ENCODE measurements at places on chromosomes 6 and 20.

GRCh38 chr20:51237791-51238190 lies 214.9 kb upstream of the KCNG1 start:
- DNase-seq: no peak

GRCh38 chr20:62191781-62192559 lies 9.1 kb downstream of the MTG2 start:
- DNase-seq: no peak

GRCh38 chr20:4040283-4041179 lies 25.2 kb upstream of the RNF24 start:
- peak; percentile 35 for DNase-seq

DNA sequence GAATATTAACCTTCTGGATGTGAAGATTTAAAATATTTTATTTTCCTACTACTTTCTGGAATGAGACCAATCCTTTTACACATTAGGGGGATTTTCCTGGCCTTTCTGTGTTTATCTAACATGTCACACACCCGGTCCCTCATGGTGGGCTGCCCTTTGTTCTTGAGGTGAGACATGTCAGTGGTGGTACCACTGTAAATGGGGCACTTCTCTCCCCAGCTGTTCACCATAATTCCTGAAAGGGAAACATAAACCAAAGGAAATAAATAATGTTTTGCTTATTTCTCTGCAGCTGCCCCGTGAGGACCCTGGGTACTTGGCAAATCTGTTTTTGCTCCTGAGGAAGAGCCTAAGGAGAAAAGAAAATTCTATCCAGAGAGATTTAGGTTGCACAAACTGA lies 41.1 kb downstream of the GRIK2 start:
- no peak for DNase-seq

DNA sequence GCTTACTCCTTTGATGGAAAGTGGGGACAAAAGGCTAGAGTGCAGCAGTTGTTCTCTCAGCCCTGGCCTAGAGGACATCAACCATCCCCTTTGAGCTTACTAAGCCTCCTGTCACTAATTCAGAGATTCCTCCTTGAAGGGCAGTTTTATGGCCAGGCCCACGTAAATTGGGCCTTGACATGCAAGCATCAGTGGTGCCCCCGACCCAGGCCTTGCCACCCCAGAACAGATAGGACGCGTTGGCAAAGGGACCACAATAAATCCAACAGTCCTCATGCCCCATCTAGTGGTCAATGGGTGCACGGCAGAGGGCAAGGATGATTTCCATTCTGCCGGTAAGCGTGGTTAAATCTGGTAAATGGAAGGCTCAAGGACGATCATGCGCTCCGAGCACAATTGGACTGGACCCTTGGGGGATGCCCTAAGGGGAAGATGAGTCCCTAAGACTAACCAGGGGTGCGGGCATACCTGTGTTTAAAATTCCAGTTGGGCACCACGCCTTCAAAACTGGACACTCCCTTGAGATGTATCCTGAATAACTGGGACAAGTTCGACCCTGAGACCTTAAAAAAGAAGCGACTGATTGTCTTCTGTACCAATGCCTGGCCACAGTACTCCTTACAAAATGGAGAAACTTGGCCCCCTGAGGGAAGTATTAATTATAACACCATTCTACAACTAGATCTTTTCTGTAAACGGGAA lies 32.6 kb downstream of the CEP85L start:
- peak; percentile 60 for DNase-seq

GRCh38 chr6:117327149-117328004 lies 62.0 kb downstream of the VGLL2 start:
- no peak for DNase-seq

GRCh38 chr6:27237089-27237803 lies 10.3 kb upstream of the PRSS16 start:
- no peak for DNase-seq

DNA sequence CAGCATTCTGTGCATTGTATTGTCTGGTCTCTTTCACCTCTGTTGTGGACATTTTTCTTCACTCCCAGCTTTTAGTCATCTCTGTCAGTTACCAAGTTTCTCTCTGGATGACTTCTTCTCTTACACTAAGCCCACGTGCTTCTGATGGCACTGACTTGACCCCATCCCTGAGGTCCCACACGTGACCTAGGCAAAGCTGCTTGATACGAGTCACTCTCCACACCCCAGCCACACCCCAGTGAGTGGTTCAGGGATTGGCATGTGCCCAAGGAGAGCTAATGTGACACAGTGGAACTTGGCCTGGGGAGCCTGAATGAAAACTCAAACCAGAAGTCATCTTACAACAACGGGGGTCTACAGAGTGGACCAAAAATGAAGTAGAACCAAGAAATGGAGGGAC lies 32.2 kb downstream of the HTR1E start:
- no peak for DNase-seq

GRCh38 chr6:32607263-32607987 lies 17.8 kb upstream of the HLA-DRB1 start:
- DNase-seq: no peak

DNA sequence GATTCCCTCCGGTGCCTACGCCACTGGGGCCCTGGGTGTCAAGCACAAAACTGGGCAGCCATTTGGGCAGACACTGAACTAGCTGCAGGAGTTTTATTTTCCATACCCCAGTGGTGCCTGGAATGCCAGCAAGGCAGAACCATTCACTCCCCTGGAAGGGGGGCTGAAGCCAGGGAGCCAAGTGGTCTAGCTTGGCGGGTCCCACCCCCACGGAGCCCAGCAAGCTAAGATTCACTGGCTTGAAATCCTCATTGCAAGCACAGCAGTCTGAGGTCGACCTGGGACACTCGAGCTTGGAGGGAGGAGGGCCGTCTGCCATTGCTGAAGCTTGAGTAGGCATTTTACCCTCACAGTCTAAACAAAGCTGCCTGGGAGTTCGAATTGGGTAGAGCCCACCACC lies 125.3 kb downstream of the FRK start:
- no peak for DNase-seq

DNA sequence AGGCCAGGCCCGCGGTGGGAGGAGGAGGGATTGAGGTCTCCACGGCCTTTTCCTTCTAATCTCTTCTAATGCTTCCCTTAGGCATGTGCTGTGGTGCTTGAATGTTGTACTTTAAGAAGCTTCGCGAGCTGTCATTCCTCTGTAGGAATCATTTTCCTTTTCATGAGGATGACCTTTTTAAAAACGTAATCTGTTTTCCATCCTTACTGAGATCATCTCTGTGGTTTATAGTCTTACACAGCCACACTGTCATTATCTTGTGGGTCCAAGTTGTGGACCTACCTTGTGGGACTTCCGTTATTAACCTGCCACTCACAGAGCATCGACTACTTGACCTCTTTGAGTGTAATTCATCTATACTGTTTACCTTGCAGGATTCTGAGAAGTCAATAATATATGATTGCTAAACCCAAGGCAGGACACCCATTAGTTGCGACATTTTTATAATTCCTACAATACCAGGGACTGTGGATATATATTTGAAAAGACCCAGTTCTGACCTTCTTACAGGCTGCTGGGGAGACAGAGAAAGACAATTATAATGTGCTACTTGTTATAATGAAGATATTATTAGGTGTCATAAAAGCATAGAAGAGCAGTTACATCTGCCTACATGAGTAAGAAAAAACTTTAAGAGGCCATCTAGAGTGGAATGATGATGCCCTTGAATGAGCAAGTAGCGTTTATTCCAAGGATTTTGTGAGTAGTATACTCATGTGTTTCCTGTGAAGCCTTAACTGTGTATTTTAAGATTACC lies 842 bp downstream of the SLC25A27 start:
- DNase-seq: no peak

GRCh38 chr6:118746145-118746824 lies 94.9 kb upstream of the CEP85L start:
- peak; percentile 51 for DNase-seq

- no peak for DNase-seq
Measured at GRCh38 chr6:168507297-168507696, 66.3 kb downstream of the SMOC2 start.

DNA sequence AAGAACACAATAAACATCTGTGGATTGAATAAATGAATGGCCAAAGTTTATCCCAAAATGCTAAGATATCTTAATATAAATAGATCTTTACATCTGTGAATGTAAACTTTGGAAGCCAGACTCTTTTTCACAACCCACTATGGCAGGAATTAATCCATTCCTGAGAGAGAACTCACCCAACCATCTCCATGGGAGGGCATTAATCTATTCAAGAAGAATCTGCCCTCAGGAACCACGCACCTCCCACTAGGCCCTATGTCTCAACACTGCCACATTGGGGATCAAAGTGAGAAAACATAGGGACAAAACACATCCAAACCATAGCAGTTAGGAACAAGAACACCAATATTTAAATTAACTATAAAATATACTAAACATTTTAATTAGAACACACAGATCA lies 3.4 kb downstream of the UBE3D start:
- no peak for DNase-seq

DNA sequence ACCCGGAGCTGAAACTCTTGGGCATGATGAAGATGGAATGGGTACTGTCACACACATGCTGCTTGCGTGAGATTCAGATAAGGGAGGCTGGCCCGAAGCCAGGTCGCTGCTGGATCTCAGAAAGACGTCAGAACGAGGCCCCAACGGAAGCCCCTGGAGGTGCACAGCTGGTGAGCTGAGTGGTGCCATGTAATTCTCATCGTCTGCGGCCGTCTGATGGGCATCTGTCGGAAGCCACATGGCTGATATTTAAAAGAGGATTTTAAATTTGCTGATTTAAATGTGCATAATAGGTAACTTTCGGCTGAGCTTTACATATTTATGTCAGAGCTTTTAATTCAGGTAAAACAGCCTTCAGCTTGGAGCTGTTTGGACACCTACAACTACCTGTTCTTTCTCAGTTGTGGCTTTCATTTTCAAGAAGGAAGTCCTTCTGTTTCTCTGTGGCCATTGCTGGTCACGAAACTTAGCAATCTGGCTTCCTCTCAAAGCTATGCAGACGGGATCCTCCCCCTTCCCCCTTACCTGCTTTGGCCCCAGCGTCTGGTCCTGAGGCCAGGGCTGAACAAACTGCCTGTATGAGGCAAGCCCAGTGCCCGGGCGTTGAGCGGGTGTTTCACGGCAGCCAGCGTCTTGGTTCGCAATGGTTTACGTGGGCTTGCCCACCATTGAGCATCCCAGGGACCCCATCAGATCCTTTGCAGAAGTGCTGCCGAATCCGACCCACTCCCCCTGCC lies 9.2 kb downstream of the SLCO4A1 start:
- DNase-seq: no peak

DNA sequence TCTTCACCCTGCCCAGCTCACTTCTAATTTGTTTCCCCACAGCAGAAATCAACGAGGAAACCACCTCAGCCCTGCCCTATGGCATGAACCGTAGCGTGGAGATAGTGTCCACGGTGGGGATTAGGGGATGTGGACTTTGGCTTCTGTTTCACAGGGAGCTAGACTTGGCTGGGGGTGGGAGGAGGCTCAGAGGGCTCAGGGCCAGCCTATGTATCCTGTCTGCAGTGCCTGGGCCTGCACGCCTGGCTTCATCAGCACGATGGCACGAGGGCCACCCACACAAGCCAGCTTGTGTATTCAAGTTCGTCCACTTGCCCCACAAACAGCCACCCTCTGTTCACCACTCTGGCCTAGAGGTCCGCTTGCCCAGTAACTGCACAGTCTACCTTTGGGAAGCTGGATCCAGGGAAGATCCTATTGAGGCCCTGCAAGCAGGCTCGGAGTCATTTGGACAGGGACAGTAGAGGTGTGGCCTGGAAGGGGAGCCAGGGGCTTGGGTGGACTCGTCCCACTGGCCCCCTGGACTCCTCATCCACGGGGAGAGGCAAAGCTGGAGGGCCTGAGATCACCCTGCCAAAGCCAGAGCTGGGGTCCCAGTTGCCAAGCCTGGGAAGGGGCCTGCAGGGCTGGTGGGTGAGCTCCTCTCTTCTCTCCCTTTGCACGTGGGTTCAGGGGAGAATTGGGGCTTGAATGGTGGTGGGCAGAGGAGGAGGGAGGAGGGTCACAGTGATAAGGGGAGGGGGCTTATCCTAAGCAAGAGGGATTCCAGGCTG lies 38.0 kb upstream of the FAM83D start:
- no peak for DNase-seq

GRCh38 chr6:51616243-51616642 lies 471.2 kb downstream of the PKHD1 start:
- DNase-seq: no peak

DNA sequence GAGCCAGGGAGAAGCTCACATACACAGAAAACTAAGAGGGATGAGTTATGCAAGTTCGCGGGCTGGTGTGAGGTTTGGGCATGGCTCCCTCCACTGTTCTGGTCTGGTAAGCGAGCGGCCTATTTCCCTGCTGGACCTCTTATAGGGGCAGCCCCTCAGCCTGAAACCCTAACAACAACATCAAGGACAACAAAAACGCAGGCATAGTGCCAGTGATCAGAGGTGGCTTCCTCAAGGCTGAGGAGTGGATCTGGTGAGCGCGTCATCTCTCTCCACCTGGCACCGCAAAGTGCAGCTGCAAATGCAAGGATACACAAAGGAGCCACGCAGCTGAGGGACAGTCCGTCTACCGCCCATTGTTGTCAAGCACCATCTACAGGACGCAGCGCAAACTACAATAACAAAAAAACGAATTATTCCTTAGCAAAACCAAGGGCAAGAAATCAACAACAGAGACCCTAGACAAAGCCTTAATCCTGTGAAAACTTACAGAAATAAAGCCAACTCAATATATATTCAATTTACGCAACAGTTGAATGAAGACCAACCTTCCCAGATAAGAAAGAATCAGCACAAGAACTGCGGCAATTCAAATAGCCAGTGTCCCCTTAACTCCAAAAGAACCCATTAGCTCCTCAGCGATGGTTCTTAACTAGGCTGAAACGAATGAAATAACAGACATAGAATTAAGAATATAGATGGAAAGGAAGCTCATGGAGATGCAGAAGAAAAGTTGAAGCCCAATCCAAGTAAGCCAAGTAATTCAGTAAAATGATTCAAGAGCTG lies 9.2 kb upstream of the DEFB110 start:
- DNase-seq: no peak

DNA sequence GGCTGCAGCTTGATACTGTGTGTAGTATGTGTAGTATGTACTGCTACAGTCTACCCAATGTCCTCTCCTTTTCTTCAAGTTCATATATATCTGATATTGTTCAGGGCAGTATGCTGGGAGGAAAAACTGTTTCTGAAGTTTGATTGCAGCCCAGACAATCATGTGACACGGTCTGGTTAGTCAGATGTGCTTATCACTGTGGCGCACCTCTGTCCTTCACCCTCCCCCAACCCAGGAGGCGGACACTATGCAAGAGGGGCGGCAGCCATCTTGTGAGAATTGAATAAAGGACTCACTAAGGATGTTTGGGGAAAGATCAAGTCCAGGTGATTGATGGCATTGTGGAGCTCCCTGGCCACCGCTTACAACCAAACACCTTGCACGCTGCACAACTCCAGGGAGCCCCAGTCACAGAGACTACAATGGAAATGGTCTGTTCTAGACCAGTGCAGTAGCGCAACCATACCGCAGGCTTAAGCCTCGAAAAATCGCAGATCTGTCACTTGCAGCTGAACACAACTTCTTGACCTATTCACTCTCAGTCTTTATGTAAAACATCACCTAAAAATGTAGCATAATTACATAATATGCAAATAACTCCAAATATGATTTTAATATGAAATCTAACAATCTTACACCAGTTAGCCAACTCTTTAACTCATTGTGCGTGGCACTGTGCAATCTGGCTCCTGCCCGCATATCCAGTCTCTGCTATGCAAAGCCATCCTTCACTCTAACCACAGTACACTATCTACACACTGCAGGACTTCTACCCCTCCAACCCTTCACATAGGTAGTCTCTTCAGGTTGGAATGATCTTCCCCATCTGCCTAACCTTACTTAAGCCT lies 79.3 kb downstream of the VGLL2 start:
- no peak for DNase-seq

GRCh38 chr6:167701010-167701409 lies 125.7 kb upstream of the AFDN start:
- no peak for DNase-seq

GRCh38 chr20:47320990-47321805 lies 35.3 kb downstream of the ZMYND8 start:
- DNase-seq: no peak
